HT-29 (cell line): ENCODE measurements at places on chromosomes 6 and 20.

DNA sequence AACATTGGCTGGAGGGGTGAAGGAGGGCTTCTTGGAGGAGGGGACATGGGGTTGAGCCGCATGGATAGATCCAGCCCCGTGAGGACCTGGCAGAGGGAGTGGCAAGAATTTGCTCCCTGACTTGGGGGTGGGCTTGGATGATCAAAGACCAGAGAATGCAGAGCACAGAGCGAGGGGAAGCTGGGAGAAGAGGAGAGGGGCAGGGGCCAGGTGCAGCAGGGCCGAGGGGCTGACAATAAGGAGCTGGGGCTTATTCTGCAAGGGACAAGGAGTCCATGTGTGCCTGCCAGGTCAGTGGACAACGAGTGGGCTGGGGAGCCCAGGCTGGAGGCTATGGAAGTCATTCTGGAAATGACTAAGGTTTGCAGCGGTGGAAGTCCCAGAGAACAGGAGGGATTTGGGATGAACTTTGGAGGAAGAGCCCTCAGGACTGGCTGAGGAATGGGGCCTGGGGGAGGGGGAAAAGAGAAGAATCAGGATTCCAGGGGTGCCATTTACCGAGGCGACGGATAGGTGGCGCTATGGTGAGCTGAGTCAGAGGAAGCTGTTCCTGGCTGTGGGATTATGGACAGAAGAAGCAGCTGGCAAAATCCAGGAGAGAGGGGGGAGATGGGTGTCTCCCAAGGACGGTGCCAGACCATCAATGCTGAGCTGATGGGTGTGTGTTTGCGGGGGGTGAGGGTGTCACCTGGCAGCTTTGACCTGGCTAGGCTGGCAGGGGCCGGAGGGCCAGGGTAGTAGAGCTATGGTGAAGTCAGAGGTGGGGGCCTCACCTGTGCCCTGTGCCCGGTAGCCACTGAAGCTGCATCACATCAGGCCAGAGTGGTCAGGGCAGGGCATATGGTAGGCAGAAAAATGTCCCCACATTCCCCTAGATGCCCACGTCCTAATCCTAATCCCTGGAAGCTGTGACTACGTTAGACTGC, 7.8 kb downstream of the KCNG1 start:
- DNase-seq: peak; percentile 77

DNA sequence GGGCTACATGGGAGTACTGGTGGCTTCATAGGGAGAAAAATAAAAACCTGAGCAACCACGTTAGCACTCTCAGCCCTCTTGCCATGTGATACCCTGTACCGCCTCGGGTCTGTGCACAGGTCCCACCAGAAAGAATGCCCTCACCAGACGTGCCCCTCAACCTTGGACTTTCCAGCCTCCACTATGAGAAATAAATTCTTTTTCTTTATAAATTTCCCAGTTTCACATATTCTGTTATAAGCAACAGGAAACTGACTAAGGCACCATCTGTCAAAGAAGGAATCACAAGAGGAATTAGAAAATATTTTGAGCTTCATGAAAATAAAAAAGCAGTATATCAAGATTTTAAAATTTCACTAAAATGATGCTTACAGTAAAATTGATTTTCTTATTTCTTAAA, 168.4 kb upstream of the BMP5 start:
- no peak for DNase-seq

- DNase-seq: no peak
Observed at GRCh38 chr6:63661769-63662168, 26.2 kb downstream of the PHF3 start.

GRCh38 chr20:39042279-39043150, 80.4 kb downstream of the DHX35 start:
- DNase-seq: no peak

- no peak for DNase-seq
Observed at GRCh38 chr6:107614828-107615227, 124.9 kb downstream of the SOBP start.

DNA sequence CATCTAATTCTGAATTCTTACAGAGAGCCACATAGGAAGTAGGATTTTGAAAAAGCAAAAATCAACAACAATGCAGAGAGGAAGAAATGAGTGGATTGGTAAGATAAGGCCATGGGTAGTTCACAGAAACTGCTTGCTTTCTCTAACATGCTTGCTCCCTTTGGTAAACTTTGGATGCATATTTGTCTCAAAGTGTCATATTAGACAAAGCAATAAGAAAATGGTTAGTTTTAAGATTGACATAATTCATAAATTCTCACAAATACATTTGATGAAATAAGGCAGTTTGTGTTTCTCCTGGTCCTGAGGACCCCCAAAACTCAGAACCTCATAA, 31.7 kb downstream of the UTRN start:
- DNase-seq: no peak
